NCI-H1436 treated with DMSO at 0.1 percent for 48 hours (cell line): ENCODE measurements at places on chromosomes 16 and 17.

DNA sequence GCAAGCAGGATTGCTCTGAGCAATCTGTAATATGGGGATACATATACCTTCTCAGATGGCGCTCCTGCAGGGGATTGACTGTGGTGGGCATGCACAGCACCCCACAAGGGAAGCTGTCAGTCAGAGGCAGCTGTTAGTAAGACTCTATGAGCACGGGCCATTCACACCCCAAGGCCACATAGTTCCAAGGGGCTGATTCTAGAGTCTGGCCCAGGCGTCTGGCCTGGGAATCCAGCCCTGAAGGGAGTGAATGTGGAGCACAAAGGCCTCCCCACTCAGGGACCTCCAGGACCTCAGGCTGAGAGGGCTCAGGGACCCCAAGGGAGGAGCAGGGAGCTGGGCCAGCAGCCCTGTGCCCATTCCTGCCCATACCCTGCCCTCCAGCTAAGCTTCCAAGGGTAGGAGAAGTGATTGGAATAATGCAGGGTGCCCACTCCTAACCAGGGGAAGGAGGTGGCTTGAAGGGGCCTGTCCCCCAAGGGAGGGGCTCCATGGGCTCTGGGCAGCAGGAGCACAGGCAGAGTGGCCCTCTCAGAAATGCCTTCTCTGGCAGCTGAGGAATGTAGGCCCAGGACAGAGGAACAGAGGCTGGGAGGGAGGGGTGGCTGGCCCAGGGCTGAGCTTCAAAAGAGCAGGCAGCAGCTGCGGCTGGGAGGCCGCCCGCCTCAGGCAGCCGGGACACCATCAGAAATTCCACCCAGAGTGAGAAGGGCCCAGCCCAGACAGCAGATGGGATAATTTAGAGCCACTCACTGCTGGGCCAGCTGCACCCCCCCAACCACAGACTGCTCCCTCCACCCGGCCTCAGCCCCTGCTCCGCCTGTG, 48.9 kb upstream of the MRPS23 start:
- DNase-seq, result no peak

DNA sequence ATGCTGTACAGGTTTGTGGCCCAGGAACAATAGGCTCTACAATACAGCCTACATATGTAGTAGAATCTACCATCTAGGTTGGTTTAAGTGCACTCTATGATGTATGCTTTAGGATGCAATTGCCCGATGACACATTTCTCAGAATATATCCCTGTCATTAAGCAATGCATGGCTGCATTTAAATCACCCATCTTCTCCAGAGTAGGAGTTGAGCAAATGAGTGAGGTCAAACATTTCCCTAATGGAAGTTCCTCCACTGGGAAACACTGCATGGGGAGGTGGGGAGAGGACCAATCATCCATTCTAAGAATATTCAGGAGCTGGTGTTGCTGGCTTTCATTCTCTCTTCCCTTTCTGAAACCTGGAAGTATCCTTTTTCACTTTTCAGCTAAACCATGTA, 2.0 kb upstream of the PCTP start:
- no peak for DNase-seq

GRCh38 chr17:39548494-39549225, 59.1 kb downstream of the NEUROD2 start:
- no peak for DNase-seq

GRCh38 chr16:2663553-2664546, 18.5 kb upstream of the KCTD5 start:
- no peak for DNase-seq

GRCh38 chr17:28760601-28761562, 17.1 kb downstream of the TRAF4 start:
- no peak for DNase-seq

DNA sequence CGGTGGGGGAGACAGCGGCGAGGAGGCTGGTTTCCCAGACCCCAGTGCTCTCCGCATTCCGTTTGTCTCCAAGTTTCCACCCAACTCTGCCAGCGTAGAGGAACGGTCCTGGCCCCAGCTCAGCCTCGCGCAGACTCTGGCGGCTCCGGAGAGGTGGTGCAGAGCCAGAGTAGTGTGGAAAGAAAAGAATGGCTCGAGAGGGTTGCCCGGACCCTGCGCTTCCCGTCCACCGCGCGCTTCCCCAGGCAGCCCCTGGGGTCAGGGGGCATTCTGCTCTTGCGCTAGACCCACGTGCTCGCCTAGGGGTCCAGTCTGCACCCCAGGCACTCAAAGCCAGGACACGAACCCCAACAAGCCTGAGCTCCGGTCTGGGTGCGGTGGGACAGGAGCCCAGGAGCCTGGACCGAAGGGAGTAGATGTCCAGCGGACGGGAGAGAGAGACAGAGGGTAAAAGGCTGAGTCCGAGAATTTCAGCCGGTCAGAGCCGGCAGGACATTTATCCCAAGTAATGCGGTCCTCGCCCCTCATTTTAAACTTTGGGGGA, 3.8 kb downstream of the PMP22 start:
- DNase-seq, result no peak

GRCh38 chr16:22711847-22712246, 102.1 kb upstream of the HS3ST2 start:
- no peak for DNase-seq

GRCh38 chr16:24282141-24282540, 26.0 kb downstream of the CACNG3 start:
- no peak for DNase-seq

- DNase-seq, result no peak
Measured at GRCh38 chr16:65845466-65846209, 520.9 kb upstream of the CDH5 start.
